ENCODE measurements at places on chromosomes 7 and 10.

DNA sequence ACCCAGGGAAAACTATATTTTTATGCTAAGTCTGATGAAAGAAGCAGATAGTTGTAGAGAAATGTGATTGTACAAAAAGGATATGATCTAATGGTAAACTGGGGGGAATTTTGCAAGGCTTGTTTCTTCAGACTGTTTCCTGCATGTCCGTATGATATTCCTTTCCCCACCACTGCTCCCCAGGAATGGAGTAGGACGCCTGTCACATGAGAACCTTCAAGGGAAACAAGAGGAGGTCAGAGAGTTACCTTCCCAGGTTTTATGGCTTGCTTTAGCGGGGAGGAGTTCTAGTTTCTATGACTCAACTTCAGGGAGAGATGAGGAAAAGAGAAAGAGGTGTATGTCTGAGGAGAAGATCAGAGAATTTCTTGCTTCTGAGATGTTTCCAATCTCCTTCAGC, 16.4 kb upstream of the ITPRID1 start:
- H3K27me3 ChIP-seq, result no peaks in the 10 kb centered on the region
- peak overlapping the region; percentile 80 for H3K27ac ChIP-seq
- peaks cover 83% of the 10 kb centered on the region for H3K4me1 ChIP-seq
- peaks cover 36% of the 10 kb centered on the region for H3K36me3 ChIP-seq

DNA sequence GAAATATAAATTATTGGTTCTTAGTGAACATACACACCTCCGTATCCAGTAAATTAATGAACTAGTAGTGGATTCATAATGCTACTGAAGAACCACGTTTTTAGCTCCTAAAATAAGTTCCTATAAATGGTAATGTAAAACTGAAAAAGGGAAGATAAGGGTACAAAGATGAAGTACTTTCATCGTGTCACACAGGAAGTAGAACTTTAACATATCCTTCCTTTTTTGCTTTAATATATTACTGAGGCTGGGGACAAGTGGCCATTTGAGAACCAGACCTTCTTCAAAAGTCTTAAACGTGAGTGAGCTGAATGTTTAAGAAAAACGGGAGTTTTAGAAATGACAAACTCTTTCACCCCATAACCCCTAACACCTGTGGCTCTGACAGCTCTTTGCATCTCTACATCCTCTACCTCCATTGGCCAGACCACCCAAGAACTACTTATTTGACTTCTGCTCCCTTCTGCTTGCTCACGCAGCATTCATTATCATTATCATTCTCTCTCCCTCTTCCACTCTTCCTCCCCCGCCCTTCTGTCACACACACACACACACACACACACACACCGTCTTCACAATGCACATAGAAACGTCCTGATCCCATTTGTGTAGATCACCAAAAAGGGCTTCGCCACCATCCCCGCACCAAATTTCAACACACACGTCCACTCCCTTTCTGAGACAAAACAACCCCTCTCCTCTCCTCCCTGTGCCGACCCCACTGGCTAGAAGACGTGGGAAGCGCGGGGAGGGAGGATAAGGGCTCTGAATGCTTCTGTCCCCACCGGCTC, 677 bp downstream of the SKAP2 start:
- peaks cover 25% of the 10 kb centered on the region for H3K36me3 ChIP-seq
- H3K27me3 ChIP-seq, result no peaks in the 10 kb centered on the region
- peaks cover 21% of the 10 kb centered on the region for H3K4me1 ChIP-seq
- H3K4me3 ChIP-seq, result peak overlapping the region; percentile 94
- peak overlapping the region; percentile 95 for H3K27ac ChIP-seq

DNA sequence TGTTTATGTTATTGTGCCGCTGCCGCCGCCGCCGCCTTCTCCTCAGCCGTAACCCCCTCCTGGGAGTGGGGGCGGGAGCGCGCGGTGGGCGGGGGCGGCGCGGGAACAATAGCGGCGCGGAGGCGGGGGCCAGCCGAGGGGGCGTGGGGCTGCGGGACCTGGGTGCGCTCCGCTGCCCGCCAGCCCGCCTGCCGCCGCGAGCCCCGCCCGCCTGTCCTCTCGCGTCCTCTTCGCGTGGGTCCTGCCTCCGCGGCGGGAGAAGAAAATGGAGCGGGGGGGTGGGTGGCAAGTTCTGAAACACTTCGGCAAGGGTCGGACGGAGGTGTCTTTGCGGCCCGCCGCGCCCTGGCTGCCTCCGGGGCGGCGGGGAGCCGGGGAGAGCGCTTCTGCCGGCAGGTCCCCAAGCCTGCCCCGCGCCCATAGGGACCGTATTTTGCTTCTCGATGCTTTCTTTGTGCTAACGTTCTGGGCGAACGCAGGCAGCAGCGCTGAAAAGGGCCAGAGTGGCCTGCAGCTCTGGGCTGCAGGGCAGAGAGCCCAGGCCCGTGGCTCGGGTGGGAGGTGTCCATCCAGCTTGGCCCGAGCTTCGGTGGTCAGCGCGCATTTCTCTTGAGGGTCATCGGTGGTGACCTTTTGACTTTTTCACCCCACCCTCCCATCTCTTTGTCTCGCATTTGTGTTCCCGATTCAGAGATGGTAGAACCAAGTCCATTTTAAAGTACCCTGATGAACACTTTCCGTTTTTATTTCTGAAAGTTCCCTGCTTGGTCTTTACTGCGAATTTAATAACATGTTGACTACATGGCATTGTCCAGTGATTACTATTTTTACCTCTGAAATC, 613 bp downstream of the MAPK8 start:
- peaks cover 35% of the 10 kb centered on the region for H3K4me1 ChIP-seq
- peak overlapping the region; percentile 16 for H3K27ac ChIP-seq
- H3K27me3 ChIP-seq, result peaks cover 16% of the 10 kb centered on the region
- H3K4me3 ChIP-seq, result peak overlapping the region; percentile 78
- H3K36me3 ChIP-seq, result peaks cover 23% of the 10 kb centered on the region
- peak; percentile 58 for DNase-seq

DNA sequence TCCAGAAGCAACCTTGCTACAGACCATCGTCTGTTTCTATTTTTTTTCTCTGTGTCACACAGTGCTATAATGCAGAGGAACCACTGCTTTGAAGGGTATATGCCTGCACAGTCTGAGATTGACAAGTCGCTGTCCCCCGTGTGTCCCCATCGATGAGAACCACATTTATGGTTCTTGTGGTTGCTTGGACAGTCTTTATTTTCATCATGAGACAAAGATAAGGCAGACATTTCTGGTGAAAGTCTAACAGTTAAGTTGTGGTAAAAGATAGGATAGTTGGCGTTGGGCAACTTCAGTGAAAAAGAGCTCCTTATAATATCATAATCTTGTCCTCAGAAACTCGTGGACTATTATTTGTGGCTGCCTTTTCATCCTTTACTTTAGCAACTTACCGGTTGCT, 6.3 kb upstream of the AKR1E2 start:
- H3K4me1 ChIP-seq, result peaks cover 10% of the 10 kb centered on the region
- H3K27ac ChIP-seq, result no peak overlapping the region
- no peak for DNase-seq
- no peaks in the 10 kb centered on the region for H3K27me3 ChIP-seq
- no peaks in the 10 kb centered on the region for H3K36me3 ChIP-seq

DNA sequence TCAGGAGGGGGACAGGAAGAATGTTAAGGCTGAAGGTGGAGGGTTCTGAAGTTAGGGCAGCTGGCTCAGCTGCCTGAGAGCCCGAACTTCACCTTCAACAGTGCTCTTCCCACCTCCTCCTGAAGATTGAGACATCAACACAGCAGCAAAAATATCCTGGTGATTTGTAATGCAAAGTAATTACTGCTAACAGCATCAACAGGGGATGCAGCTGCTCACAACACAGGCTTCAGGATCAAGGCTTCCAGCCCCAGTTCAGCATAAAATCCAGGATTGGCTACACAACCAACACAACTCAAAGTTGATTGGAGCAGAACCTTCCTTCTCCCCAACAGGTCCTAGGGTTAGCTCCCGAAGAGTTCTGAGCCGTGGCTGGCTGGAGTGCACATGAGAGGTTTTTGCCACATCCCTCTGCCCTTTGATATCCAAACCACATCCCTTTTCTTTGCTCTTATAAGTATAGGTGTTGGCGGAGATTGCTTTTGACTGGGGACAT, 242.4 kb downstream of the KIAA1217 start:
- H3K27ac ChIP-seq, result no peak overlapping the region
- no peak overlapping the region for H3K4me3 ChIP-seq
- H3K36me3 ChIP-seq, result no peaks in the 10 kb centered on the region
- no peaks in the 10 kb centered on the region for H3K27me3 ChIP-seq

Measured in Calu3 (cell line).